ENCODE measurements at places on chromosomes 1 and 21.

DNA sequence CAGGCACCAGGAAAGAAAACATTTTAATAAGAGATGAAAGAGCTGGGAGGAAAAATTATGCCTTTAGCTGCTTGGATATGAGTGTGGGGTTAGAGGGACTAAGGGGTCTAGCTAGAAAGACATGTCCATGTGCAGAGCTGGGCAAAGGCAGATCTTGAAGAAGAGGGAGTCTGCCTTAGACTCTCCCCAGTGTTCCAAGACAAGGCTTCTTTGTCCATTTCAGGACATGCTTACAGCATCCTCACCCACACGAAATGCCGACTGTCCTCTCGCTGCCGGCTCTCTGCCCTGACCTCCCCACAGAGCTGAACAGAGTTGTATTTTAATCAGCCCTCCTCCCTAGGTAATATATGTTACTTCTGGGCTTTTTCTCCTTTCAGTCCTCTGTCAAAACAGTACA is 100.7 kb upstream of the ATP1B1 start:
- no peak for DNase-seq

DNA sequence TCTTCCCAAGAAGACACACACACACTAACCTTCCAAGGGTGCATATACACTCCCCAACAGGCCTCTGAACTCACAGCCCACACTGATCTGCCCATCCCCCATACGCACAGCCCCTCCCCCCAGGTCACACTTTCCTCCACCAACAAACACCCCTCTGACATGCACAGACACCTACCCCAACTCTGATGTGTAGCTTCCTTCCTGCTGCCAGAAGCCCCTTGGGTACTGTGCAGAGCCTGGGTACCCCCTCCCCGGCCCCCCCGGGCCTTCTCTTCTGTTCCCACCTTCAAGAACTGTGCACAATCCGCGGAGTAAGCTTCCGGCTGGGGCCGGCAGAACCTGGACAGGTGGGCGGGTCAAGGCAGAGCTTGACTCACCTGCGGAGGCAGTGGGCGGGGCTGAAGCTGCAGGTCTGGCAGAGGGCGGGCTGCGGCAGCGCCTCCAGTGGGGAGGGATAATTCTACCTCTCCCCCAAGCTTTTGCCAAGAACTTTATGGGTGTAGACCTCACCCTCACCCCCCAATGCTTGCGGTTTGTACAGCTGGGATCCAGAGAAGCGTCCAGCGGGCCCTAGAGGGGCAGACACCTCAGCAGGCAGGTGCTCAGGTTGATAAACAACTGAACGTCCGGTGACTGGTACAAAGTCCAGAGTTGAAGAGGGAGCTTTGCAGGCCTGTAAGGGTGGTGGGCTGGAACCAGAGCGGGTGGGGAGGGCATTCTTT is at the start of gene C1orf210:
TSS of gene C1orf210 (minus strand) at position 313 of the 722 bp plus-strand sequence. CDS start 2,311 bp downstream, outside the sequence.
- no peak for DNase-seq

DNA sequence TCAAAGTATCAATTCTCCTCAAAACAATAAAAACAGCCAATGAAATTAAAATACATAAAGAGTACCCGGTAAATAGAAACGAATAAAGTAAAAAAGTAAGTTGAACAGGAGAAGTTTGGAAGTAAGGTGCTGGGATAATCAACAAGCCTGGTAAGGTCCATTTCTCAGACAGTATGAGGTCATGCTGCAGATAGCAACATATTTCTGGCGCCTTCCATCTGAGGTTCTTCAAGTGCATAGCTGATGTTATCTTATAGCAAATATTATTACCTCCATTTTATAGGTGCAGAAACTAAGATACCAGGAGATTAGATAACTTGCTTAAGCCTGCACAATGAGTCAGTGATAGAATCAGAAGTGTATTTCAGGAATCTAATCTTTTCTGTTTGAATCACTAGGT is 23.7 kb upstream of the CEP350 start:
- no peak for DNase-seq

DNA sequence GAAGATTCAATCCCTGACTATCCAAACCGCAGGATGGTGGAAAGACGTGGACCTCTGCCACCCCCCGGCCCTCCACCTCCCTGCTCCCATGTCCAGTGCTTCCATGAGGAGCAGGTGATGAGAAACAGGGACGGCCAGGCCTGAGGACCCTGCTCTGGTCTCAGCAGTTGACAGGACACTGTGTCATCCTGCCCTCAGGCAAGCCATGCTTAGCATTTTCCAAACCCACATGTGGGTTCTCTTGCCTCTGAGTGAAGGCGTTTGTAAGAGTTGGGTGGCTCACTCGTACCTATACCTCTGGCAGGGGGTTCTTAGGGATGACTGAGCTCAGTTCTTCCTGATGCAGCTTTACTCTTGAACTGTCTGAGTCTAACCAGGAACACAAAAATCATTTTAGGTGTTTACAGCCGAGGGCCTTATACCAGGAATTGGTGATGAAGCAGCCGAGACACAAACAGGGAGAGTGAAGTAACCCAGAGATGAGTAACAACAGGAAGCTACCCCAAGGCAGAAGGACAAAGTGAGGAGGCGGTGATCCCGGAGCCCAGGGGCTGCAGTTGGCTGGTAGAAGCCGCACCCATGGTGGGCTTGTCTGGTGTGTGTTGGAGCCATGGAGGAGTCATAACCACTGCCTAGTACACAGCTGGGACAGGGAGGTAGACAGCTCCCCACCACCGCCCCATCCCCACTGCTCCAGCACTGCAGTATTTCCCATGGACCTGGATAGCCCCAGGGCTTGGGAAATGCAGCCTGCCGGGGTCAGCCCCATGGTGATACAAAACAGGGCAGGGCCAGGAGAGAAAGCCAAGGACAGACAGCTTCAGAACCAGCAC is 21.4 kb downstream of the MYBPH start:
- no peak for DNase-seq

DNA sequence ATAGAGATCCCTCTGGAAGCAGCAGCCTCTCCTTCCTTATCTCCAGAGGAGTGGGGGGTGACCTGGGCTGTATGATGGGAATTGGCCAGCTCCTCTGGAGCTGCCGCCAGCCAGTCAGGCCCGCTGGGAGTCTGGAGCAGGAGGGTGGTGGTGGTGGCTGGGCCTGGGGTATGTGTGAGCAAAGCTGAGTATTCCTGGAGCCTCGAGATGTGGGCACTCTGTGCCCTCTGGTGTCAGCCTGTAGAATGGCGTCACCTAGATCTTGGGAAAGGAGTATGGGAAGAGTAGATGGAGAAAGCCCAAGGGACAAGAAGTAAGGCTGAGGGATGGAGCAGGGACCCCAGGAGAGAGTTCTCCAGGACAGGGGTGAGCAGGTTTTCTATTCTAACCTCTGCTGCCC is 16.0 kb downstream of the VANGL2 start:
- DNase-seq = no peak

GRCh38 chr1:203624341-203624712 is 2.3 kb upstream of the ATP2B4 start:
- DNase-seq = no peak

DNA sequence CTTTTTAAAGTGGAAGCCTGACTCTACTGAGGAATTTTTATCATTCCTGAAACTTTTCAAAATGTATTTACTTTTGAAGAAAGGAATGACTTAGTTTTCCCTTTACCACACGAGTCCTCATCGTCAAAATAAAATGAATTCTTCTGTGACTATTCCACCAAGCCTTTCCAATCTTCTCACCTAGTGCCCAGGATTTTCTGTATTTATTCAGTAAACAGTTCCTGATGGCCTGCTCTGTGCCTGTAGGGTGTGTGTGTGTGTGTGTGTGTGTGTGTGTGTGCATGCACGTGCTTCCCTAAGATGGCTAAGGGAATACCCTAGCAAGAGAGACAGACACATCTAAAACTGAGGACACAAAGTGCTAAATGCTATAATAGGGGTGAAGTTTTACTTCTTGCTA is 395.0 kb upstream of the USP24 start:
- no peak for DNase-seq

DNA sequence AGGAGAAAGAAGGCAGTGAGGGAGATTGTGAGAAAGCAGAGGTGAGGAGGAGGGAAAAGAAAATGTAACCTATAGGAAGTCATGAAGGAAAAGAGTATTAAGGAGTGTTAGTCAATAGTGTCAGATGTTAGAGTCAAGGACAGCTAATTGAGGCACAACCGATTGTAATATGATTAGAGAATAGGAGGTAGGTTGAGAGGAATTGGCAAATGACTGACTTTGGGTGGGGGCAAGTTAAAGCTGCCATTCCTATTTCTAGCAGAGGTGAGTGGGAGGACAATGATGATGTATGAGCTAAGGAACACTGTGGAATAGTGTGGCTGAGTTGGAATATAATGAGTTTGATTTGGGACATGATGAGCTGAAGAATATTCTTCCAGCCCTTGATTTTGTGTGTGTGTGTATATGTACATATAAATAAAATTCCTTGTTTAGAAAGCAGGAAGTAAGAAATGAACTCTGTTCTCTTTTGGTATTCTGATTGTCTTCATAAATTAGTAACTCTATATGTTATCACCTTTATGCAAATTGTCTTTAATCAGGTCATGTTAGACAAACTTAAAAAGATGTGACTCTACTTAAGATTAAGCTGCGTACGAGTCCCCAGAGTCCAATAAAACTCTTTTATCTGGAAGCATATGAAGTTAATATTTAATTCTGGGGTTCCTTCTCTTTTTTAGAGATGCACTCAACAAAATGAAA is 98.4 kb downstream of the FNBP1L start:
- no peak for DNase-seq
